ENCODE measurements at places on chromosomes 2 and 18.

DNA sequence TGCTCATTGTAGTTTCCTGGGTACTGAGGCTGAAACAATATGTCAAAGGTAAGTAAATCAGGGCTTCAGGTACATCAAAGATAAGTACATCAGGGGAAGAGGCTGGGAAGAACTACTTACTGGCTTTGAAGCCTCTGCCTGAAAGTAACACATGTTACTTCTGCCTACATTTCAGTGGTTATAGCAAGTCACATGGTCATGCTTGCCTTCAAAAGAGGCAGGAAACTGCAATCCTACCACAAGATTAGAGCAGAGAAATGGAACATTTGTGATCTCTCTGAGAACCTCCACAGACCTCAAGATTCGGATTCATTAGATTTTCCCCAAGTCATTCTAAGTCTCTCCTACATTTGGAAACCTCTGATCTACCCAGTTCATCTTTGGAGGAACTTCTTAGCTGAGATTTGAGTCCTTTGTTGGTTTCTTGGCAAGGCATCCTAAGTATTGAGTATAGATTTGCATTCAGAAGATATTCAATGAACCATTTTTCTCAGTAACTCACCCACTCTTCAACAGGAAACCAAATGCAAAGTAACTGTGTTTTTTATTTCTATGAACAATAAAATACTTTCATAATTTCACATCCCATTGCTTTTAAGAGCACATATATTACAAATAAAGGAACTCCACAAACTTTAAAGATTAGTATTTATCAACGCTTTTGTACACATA, 48.5 kb upstream of the CCDC195 start:
- DNase-seq = no peak

DNA sequence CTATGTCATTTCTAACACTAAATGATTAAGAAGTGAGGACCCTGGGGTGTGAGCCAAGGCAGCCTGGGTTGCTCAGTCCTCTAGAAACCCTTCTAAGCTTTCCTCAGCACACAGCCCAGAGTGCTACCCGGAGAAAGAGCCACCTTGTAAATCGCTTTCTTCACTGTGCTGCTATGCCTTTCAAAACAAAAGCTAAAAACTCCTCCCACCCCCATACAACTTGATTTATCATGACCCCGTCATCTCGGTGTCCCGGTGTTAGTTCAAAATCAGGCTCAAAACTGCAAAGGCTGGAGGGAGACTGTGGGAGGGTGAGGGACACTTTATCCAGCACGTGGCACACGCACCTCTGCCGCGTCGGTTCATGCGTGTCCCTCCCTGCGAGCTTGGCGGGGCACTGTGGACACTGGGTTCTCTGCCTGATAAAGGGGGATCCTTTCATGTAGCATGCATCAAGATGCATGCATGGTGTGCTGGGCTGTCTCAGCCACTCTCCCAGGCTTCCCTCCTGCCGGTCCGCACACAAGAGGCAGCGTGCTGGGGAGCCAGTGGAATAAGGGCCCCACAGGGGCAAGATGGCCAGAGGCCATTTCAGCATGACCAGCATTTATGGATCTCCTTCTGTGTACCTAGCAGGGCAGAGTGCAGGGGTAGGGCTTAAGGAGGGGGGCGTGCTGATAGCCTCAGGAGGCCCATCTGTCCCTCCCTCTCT, 170.4 kb downstream of the SMAD7 start:
- no peak for DNase-seq

GRCh38 chr18:57792631-57793301, 10.3 kb downstream of the ATP8B1 start:
- no peak for DNase-seq

DNA sequence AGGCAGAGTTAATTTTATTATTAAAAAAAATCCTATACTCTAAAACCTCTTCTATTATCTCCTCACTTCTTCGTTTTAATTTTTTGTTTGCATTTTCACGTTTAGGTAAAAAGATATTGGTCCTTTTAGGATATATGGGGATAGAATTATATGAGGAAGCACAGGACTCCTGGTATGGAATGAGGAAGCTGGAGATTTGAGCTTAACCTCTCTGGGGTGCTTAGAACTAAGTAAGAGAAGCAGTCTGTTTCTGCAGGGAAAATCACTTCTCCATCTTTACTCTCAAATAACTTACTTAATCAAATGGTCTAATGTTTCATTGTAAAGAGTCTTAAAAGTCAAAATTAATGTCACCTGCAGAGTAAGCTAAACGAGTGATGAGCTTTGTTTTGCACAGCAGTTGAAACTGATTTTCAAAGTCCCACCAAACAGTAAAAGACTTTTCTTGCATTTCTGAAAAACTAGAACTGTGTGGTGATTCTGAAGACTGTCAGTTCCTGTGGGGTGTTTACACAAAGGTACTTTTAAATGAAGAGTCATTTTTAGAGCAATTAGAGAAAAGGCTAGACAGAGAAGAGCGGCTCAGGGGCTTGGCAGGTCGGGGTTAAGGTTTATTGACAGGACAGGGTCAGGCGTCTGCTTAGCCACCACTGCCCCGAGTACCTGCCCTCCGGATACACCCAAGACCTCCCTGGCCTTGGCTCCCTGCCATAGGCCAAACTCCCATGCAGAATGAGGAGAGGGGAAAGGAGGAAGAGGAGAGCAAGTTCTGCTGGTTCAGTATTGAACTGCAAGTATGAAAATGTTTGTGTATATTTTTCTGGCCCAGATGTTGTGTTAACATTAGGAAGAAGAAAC, 21.6 kb downstream of the METAP1D start:
- no peak for DNase-seq

GRCh38 chr2:133591164-133591563, 22.9 kb upstream of the NCKAP5 start:
- no peak for DNase-seq

GRCh38 chr18:28176948-28177827, at the start of gene CDH2:
CDH2 (minus strand) TSS chr18:28177130; CDS start chr18:28177022, 108 bp downstream.
- DNase-seq = no peak

- no peak for DNase-seq
Measured at GRCh38 chr2:15693926-15694588, 102.4 kb downstream of the DDX1 start.

GRCh38 chr18:59650266-59650820, 46.9 kb downstream of the CCBE1 start:
- no peak for DNase-seq

- DNase-seq = no peak
Measured at GRCh38 chr2:161039071-161039470, 121.2 kb upstream of the TANK start.

DNA sequence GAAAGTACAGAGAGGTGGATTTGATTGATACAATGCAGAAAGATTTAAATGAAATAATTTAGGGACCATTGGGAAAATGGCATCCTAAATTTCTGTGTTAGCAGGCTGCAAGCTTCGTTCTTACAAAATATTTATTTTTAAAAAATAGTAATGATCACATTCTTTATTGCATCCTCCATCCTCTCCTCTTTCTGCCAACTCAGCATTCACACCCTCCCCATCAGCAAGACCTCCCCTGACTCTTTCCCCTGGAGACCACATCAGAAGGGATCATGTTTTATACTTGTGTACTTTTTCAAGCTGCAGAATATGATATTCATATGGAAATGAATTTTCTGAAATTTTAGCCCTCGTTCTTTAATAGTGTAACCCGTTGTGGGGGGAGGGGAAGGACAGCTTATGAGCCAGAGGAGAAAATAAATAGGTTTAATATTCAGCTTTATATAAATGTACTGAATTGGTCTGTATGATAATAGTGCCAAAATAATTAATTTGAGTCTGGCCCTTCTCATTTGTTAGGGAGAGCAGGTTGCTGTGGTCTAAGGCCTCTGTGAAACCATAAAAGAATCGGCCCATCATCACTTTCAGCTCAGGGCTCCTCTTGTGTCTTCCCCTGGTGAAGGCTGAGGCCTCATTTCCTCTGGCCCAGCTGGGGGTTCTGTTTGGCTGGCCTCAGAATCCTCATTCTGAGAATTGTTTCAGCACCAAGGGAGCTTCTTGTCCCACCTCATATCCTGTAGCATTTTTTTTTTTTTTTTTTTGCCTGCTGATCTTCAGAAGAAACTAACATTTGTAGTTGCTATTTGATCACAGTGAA, 330.8 kb downstream of the TXNL1 start:
- DNase-seq = no peak

GRCh38 chr2:98118161-98118560, 31.2 kb downstream of the VWA3B start:
- DNase-seq = no peak

DNA sequence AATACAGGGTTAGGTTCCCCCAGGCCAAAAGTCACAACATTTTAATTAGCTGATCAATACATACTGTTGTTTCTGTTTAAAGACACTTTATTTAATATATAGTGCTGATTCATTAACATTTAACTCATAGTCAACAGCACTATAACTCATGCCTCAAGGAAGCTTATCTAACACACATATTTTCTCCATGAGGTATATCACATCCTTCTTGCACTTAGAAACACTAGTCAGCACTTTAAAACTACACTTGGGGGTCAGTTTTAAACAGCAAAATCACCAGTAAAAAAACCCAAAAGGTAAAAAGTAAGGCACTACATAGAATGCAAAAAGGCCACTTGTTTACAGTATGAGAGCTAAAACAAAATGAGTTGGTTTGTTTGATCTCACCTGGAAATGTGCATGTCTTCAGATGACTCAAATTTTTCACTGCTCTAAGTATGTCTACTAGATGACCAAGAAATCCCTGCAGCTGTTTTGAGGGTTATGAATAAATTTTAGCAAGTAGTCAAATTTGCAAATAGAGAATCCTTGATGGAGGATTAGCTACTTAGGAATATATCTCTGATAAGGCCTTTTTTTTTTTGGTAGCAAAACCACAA, 54.1 kb upstream of the EPB41L5 start:
- DNase-seq = no peak

GRCh38 chr2:19850056-19851050, 51.4 kb downstream of the TTC32 start:
- no peak for DNase-seq

GRCh38 chr2:46487667-46488335, 8.4 kb downstream of the TMEM247 start:
- DNase-seq = no peak

DNA sequence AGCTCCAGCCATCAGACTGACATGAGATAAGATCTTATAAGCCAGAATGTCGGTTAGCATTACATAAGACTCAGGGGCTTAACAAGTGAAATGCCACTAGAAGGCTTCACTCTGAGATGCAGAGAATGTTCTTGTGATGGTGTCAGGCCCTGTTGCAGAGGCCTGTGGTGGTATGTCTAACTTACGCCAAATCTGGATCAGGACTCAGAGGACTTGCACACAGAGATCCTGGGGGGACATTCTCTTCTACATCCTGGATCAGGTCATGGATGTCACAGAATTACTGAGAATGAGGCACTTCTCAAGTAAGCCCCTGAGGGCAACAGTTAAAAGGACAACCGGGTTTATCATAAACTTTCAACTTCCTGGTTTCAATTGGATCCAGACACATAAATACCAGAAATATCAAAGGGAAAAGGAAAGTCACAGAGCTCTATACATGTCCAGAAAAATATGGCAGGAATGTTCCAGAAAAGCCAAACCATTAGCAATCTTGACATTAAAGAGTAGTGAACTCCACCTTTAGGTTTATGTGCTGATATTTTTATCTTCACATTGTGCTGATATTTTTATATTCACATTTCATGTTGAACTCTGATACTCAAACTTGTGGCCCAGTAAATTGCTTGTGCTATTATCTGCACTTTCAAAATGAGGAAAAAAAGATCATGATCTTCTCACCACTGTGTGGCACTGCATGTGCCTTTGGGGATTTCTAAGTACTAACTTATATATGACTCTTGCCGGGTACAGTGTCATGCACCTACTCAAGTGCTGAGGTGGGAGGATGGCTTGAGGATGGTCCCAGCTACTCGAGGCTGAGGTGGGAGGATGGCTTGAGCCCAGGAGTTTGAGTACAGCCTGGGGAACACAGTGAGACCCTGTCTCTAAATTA, 137.5 kb upstream of the RNF152 start:
- no peak for DNase-seq

GRCh38 chr2:111053825-111054515, 66.7 kb upstream of the BCL2L11 start:
- no peak for DNase-seq

- DNase-seq = no peak
Measured at GRCh38 chr2:39664888-39665591, 677 bp upstream of the TMEM178A start.

Measured in activated CD4-positive, alpha-beta T cell treated with anti-CD3 and anti-CD28 coated beads, Interleukin-2, amount 50 U/mL, for 4 hours (primary cell).